ENCODE measurements at places on chromosomes 2 and 18. TPM values are rescaled to one million over a fixed set of nuclear protein-coding genes. Genes with fewer than 3 reads are reported as not detected.

Gene NT5DC4
- not detected for total RNA-seq

Gene RGPD3
- 0.10 TPM for total RNA-seq

Gene NUP35
- total RNA-seq: 34.4 TPM

Gene INO80C
- total RNA-seq: 23.0 TPM

Gene CCDC148
- 0.48 TPM for total RNA-seq

Gene HIBCH
- total RNA-seq: 16.1 TPM

Gene NDC80
- 14.2 TPM for total RNA-seq

Gene PSTPIP2
- total RNA-seq: 0.23 TPM

Gene C1QL2
- 0.09 TPM for total RNA-seq

Gene TUBB8B
- not detected for total RNA-seq

Gene THADA
- total RNA-seq: 16.4 TPM

Gene KRTCAP3
- 1.1 TPM for total RNA-seq

Gene DSC2
- 1.3 TPM for total RNA-seq

Gene SGO2
- total RNA-seq: 13.4 TPM

Gene TCF23
- not detected for total RNA-seq

Gene ADCY3
- 68.6 TPM for total RNA-seq

Gene CIB4
- 0.28 TPM for total RNA-seq

Gene ASB18
- not detected for total RNA-seq

Gene VSNL1
- not detected for total RNA-seq

Gene BOK
- 37.5 TPM for total RNA-seq

Gene UGT1A8
- not detected for total RNA-seq

Gene CAVIN2
- total RNA-seq: 13.1 TPM

Gene GPR45
- total RNA-seq: not detected

Gene EPB41L3
- total RNA-seq: 0.44 TPM

Gene BMP10
- not detected for total RNA-seq

Gene RAB31
- 22.1 TPM for total RNA-seq

All from A549 treated with RU486 at 1 μM for 4 hours (cell line).